ENCODE measurements at places on chromosomes 12 and 14.
A peak's percentile ranks its signal among the peaks of the same experiment; 100 is the strongest.

- DNase-seq = no peak
Measured at GRCh38 chr12:104729091-104729490, 229.0 kb downstream of the SLC41A2 start.

DNA sequence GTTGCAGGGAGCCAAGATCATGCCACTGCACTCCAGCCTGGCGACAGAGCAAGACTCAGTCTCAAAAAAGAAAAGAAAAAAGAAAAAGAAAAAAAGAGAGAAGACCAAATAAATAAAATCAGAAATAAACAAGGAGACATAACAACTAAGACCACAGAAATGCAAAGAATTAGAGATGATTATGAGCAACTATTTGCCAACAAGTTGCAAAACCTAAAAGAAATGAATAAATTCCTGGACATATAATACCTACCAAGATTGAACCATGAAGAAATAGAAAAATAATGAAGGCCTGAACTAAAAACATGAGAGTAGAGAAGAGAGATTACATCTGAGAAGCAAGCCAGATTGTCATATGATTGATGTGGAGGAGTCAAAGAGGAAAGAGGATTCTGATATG, 17.6 kb upstream of the EPS8 start:
- DNase-seq = no peak

- no peak for DNase-seq
Measured at GRCh38 chr12:44431647-44432343, 444.3 kb downstream of the NELL2 start.

- DNase-seq = no peak
Measured at GRCh38 chr14:20564501-20564997, 3.7 kb upstream of the RNASE9 start.

GRCh38 chr14:74546416-74546815, 52.9 kb downstream of the ISCA2 start:
- no peak for DNase-seq

DNA sequence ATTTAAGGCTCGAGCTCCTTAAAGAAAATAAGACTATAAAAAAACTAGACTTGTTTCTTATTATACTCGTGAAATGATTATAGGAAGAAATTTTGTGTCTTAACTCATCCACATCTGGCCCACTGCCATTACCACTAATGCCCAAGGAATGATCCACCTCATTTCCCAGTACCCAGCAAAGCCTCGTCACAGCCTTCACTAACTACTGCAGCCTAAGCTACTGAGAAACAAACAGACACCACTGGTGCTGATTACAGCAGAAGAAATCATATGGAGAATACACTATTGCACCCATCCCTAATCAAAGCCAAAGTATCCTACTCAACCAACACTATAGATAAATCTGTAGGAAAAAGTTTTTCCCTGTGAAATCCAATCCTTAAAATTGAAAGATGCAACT, 205.3 kb upstream of the NAV3 start:
- DNase-seq = no peak

GRCh38 chr12:95790033-95790916, at the start of gene NTN4:
TSS of gene NTN4 (minus strand) at chr12:95790764. CDS start at chr12:95790309, 455 bp downstream.
- DNase-seq = no peak

DNA sequence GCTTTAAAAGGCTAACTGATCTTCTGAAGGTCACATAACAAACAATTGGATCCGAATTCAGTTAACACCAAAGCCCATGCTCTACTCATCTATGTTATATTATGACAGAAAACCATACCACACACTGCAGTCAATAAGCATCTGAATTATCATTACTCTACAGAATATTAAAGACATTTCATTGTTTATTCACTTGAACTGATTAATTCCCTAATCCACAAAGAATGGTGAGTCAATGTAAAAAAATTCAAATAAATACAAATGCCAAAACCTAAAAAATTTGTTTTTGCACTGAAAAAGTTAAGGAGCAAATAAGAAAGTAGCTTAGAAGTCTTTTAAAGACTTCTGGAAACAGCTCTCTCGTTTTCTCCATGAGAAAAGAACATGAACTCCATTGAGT, 13.7 kb downstream of the NID2 start:
- DNase-seq = no peak

DNA sequence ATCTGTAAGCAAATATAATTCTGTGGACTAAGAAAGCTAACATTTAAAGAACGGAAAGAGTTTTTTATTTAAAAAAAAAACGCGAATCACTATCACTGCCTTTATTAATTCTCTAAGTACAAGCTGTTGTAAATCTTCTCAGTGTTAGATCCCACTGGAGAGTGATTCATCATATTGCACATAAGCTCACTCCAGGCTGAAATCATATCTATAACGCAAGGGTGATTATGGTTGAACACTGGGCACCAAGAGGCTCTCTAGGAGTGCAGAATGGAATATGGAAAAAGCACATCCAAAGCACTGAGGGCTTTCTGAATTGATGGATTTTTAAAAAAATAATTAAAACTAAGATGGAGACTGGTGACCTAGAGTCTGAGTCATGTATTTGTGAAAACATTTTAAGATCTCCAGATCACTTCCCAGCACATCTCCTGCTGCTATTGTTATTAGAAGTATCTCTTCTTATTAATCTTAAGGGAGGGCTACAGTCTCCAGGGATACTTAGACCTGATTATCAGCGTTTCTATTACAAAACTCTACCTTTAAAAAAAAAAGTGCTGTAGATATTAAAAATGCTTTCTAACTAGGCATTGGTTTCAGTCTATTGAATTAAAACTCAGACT, 1106.8 kb downstream of the AACS start:
- DNase-seq = no peak

DNA sequence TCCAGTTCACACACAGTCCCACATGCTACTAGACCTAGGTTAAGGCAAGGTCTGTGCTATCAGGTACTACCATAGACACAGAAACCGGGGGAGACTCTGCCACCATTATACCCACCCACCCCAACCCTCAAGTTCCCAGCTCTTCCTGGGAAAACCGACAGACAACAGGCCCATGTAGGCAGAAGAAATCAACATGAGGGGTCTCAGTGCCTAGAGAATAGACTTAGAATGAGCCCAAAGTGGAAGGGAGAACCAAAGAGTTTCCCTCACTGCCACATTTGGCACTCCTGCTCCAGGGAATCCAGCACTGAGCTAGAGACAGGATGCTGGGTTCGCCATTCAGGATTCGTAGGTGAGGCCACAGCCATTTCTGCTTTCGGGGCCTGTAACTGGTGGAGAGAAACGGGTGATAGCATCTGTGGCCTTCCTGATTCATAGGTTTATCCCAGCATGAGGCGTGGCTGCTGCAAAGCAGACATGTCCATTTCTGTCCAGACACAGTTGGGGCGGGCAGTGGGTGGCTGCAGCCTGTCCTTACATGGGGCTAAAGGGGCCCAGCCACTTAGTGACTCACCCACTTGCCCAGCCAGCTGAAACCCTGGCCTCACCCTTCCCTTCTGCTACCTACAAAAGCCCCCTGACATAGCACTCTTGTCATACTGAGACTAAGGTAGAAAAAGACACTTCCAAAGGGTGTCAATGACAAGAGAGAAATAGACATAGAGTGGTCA, 69.4 kb downstream of the IRF2BPL start:
- no peak for DNase-seq

GRCh38 chr14:76810953-76811400, 1.7 kb downstream of the ANGEL1 start:
- DNase-seq = no peak

- no peak for DNase-seq
Measured at GRCh38 chr14:92143962-92144361, 22.2 kb downstream of the CPSF2 start.

DNA sequence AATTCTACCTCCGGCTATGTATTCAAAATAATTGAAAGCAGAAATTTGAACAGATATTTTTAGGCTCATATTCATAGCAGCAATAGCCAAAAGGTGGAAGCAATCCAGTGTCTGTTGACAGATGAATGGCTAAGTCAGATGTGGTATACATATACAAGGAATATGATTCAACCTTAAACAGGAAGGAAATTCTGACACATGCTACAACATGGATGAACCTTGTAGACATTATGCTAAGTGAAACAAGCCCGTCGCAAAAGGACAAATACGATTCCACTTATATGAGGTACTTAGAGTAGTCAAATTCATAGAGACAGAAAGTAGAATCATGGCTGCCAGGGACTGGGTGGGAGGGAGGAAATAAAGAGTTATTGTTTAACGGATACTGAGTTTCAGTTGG, 331.6 kb downstream of the PCNX1 start:
- no peak for DNase-seq

- DNase-seq = no peak
Measured at GRCh38 chr14:73995977-73996378, 23.1 kb downstream of the ENTPD5 start.

- no peak for DNase-seq
Measured at GRCh38 chr12:17470460-17470859, 619.5 kb downstream of the RERGL start.

GRCh38 chr14:54852215-54852614, 50.4 kb downstream of the GCH1 start:
- DNase-seq = no peak

DNA sequence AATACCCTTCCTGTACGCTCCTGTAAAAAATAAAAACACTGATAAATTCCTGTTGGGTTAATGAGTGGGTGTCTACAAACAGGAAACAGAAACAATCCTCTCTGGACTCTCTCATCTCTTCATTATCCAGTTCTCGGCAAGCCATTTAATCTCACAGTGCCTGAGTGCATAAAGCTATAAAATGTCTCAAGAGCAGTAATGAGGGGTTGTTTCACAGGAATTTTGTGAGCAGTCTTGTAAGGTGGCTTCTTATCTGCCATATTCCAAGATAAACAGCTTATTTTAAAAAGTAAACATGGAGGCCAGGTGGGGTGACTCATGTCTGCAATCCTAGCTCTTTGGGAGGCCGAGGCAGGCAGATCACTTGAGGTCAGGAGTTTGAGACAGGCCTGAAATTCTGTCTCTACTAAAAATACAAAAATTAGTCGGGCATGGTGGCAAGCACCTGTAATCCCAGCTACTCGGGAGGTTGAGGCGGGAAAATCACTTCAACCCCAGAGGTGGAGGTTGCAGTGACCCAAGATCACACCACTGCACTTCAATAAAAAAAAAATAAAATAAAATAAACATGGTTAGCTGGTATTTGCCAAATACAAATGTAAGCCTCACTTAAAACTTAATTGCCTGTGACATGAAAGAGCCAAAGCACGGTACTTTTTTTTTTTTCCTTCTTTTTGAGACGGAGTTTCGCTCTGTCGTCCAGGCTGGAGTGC, 54.0 kb downstream of the CLIP1 start:
- DNase-seq = no peak

GRCh38 chr12:88546853-88547252, 33.4 kb downstream of the KITLG start:
- no peak for DNase-seq

DNA sequence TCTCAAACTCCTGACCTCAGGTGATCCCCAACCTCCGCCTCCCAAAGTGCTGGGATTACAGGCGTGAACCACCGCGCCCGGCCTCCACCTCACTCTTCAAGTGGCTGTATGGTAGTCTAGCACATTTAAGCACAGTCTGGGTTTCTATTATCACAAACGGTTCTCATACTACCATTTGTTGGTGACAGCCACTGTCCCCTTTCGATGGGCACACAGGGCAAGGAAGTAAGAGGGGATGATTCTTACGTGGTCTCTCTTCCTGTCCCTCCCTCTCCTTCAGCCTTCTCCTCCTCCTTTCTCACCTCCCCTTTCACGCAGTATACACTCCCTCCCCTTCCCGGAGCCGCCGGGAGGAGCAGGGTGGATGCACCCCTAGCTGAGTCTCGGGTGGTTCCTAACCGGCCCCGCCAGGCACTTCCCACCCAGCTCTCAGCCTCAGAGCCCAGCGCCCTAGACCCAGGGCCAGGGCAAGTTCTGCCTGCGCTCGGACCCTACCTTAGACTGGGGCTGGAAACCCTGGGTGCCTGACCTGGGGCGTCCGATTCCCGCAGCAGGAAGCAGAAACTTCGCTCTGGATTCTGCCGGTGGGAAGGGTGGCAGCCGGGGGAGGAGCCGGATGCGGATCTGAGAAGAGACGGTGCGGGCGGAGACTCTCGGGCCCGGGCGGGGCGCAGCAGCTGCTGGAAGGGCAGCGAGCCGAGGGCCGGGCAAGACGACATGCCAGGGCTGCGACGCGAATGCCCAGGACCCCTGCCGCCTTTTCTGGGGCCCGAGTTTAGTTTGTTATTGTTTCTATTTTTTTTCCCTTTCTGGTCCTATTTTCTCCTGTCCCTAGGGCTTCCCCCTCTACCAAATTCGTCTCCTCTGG, at the start of gene TEP1:
Gene TEP1 (minus strand): TSS at position 626 of the 868 bp plus-strand sequence. CDS start 5,062 bp downstream, outside the sequence.
- DNase-seq = peak; percentile 61

GRCh38 chr12:121676190-121676589, 6.7 kb upstream of the MORN3 start:
- no peak for DNase-seq

GRCh38 chr14:89481196-89481595, 64.2 kb upstream of the FOXN3 start:
- DNase-seq = no peak

DNA sequence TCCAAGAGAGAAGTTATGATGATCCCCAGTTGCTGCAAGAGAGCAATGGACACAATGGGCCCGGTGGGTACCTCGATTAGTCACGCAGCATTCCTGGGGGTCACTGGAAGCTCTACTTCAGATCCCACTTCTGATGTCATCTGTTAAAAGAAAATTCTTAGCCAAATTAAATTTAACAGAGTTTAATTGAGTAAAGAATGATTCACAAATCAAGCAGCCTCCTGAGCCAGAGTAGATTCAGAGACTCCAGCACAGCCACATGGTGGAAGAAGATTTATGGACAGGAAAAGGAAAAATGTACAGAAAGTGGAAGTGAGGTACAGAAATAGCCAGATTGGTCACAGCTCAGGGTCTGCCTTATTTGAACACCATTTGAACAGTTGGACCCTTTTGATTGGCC, 107.5 kb downstream of the SPTSSA start:
- DNase-seq = no peak

DNA sequence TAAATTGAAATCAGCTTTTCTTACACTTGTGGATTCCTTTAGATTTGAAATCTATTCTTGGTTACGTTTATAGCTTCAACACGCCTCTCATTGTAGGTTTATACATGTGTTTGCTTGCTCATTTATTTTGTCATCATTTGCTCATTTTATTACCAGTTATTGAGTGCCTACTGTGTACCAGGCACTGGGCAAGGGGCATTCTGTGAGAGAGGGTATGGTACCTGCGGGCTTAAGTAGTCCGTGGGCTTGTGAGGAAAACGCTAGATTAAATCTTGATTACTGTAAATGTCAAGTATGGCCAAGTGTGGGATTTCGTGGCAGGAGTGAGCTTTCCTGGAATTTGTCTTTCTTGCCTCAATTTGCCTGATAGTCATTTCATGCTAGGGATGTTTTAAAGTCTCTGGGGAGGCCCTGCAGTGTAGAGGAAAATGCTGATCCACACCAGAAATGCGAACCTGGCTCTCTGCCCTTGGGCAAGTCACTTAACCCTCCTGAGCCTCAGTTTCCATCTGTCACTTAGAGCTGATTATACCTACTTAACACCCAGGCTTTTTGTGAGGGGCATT, 92.7 kb downstream of the CACNA1C start:
- no peak for DNase-seq

Data from stimulated activated CD8-positive, alpha-beta memory T cell treated with anti-CD3 and anti-CD28 coated beads, Interleukin-12 subunit alpha, Interleukin-12 subunit beta, amount 100 ng/mL, for 1 hour (primary cell).